ENCODE measurements at places on chromosomes 4 and X.

- no peak for DNase-seq
Observed at GRCh38 chr4:140982613-140983340, 150.5 kb downstream of the RNF150 start.

- DNase-seq, result no peak
Observed at GRCh38 chrX:48968377-48968776, 3.3 kb downstream of the KCND1 start.

- no peak for DNase-seq
Observed at GRCh38 chr4:38610966-38611431, 53.0 kb upstream of the KLF3 start.

- no peak for DNase-seq
Observed at GRCh38 chrX:98191003-98191402, 1307.3 kb downstream of the RPA4 start.

- no peak for DNase-seq
Observed at GRCh38 chr4:8913121-8913857, 41.6 kb upstream of the HMX1 start.

- peak; percentile 2 for DNase-seq
Observed at GRCh38 chrX:109533631-109534030, 3.0 kb upstream of the NXT2 start.

- peak; percentile 93 for DNase-seq
Observed at GRCh38 chr4:19936476-19936875, 315.2 kb upstream of the SLIT2 start.

DNA sequence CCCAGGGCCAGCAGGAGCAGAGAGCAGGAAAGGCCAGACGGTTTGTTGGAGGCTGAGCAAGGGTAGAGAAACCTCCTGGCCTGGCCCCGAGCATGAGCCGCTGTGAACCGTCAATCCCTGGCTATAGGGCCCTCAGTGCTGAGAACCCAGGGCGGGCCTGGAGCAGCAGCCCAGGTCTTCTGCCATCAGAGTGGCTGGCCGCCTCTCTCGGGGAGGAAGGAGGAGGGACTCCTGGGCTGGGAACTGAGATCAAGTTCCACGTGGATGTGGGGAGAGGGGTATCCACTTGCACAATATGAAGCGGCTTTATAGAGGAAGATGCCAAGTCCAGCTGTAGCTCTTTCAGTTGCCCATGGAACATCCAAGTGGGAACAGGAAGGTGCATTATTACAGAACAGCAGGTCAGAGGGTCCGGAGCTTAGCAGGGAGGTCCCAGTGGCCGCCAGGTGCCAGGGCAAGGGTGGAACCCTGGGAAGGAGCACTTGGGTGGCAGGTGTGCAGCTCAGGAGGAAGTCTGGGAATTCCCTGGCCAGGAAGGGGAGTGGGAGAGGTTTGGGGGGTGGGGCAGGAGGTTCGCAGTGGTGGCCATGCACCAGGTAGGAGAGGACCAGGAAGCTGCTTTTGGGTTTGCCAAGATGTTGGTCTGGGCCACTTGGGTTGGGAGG, 31.7 kb upstream of the CRMP1 start:
- no peak for DNase-seq

DNA sequence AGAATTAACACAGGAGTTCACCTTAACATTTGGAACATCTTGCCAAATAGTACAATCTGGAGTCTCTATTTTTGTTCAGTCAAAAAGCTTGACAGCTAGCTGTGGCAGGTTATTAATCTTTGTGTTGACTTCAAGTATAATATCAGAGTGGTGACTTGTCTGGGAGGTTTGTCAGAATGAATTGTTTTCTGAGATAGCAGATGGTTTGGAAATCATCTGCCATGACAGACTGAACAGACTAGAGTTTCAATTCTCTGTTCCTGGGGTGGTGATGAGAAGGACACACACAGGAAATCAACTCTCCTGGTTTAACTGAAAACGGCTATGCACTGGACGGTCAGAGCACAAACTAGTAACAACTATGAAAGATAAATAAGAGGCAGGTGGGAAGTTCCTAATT, 203.3 kb upstream of the EMCN start:
- DNase-seq, result no peak

GRCh38 chr4:80261989-80262600, 4.4 kb upstream of the FGF5 start:
- no peak for DNase-seq

GRCh38 chrX:37905436-37906147, 58.2 kb upstream of the DYNLT3 start:
- DNase-seq, result peak; percentile 0

DNA sequence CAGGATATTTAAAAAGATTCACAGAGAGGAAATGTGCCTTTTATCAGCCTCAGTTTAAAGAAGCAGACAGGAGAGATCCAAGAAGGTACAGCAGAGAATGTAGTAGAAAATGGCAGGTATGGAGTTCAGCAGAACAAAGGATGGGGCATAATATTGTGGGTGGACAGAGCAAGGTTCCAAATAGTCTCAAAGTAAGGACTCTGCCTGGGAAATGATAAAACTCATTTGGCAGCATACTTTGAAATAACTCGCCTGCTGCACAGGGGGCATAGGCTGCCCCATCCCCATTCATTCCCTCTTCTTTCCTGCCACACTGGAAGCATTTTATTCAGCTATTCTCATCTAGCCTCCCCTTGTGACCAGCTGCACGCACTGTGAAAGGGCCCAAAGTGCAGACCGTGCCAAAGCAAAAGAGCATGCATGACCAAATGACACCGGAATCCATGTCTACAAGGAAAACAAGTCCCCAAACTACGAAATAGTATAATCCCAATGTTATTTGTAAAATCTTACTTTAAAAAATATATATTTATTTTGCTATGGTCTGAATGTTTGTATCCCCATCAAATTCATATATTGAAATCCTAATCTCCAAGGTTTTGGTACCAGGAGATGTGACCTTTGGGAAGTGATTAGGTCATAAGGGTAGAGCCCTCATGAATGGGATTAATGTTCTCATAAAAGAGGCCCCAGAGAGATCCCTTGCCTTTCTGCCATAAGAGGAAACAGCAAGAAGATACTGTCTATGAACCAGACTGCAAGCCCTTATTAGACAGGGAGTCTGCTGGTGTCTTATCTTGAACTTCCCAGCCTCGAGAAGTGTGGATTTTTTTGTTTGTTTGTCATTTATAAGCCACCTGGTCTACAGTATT, 77.4 kb upstream of the PRSS48 start:
- peak; percentile 50 for DNase-seq

- DNase-seq, result no peak
Observed at GRCh38 chrX:30943984-30944383, 54.9 kb upstream of the TAB3 start.

- DNase-seq, result no peak
Observed at GRCh38 chrX:38561951-38562719, 793 bp downstream of the TSPAN7 start.

DNA sequence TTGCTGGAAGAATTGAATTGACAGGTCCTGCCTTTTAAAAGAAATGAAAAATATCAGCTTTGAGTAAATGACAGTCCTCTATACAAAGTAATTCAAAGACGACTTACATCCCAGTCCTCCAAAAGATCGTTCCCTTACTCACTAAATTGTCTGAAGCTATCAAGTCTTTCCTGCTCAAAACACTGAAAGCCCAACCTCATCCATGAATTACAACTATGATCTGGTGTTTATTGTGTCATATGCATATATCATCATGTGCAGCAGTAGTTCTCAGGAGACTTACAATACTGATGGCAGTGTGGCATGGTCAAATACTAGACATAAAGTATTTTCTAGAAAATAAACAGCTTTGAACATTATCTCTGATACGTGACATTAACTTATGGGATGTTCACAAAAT, 97.8 kb downstream of the PDGFC start:
- no peak for DNase-seq

DNA sequence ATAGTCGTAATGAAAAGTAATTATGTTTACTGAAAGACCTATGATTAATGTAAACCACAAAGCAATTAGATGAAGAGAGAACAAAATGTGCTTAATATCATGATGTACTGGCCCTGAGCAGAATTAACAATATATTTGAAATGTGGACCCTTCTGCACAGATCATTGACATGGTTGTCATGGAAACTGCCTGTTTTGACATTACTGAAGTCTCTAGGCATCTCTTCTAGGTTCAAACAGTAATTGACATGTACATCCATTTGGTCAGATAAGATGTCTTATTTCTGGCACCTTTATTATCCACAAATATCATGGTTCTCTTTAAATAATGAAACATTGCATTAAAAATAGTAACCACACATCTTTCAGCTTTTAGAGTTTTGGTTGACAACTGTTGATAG, 251.7 kb upstream of the GNPDA2 start:
- no peak for DNase-seq

DNA sequence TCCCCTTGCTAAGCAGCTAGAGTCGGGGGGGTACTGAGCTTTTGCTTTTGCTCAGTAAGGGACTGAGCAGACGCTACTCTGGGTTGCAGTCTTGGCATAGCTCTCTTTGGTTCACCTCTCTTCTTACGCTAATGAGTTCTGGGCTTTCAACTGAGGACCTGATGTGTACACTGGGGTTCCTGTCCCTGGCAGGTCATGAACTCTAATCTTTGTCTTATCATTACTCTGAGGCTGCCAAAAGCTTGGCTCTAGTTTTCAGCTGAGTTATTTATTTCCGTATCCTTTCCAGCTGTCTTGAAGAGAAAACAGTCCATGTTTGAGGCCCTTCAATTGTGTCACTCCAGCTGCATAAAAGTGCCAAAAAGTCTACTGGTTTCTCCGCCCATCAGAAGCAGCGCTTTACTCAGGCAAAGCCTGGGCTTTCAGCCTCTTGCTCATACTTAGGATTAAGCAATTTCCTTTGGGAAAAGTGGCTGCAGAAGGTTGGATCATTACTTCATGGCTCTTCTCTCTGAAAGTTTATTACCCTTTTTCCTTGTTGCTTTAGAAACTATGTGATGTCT, 121.0 kb upstream of the STOX2 start:
- peak; percentile 65 for DNase-seq

DNA sequence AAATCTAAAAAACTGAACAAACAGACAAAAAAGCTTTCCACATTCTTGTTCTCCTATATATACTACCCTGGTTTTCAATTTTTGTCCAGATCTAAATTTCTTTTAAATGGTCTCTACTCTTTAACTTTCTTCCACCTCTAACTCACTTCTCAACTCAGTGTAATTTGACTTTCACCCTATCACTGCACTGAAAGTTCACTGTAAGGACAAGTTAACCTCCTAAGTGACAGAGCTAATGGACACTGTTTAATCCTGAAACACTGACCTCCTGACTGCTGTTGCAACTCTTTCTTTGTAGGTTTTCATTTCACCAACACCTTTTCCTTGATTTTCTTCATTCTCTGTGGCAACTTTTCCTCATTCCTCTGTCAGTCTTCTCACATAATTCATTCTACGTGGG, 50.0 kb downstream of the ATOH1 start:
- DNase-seq, result no peak
